Heart left ventricle (tissue), 16 donors: ENCODE measurements at places on chromosomes 5 and 9.
A peak's percentile ranks its signal among the peaks of the same experiment; 100 is the strongest.

DNA sequence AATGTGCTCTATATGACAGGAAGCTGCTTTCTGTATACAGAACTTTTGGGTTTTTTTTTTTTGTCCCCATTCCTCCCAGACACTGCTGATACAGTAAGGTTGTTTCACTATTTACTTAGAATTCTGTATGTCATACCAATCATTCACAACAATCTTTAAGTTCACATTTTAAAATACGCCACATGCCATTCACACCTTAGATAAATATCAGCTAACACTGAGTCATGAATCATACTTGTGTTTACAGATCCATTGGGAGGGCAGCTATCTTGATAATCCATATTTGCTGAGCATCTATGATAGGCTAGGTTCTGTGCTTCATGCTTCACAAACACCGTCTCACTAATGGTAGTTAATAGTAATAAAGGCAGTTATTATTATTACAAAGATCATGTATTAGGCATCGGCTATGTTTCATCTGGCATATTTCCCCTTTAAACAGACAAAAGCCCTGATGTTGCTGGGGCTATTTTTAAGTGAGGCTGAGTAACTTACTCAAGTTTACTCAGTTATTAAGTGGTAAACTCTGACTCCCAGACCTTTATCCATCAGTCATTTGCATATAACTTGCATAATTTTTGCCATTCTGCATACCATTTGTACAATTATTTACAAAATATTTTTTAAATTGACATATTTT, 152.2 kb upstream of the HMHB1 start:
- no peak overlapping the region for H3K4me3 ChIP-seq
- H3K4me1 ChIP-seq = no peaks in the 10 kb centered on the region
- H3K27ac ChIP-seq = no peak overlapping the region

GRCh38 chr5:124686239-124687004, 60.0 kb downstream of the ZNF608 start:
- H3K27ac ChIP-seq = no peak overlapping the region
- no peaks in the 10 kb centered on the region for H3K4me1 ChIP-seq
- no peaks in the 10 kb centered on the region for H3K27me3 ChIP-seq

- peak; percentile 66 for DNase-seq
- H3K4me3 ChIP-seq = no peak overlapping the region
- H3K36me3 ChIP-seq = no peaks in the 10 kb centered on the region
- H3K27ac ChIP-seq = no peak overlapping the region
- peaks cover 12% of the 10 kb centered on the region for H3K4me1 ChIP-seq
Observed at GRCh38 chr5:14108170-14108996, 34.8 kb upstream of the TRIO start.

DNA sequence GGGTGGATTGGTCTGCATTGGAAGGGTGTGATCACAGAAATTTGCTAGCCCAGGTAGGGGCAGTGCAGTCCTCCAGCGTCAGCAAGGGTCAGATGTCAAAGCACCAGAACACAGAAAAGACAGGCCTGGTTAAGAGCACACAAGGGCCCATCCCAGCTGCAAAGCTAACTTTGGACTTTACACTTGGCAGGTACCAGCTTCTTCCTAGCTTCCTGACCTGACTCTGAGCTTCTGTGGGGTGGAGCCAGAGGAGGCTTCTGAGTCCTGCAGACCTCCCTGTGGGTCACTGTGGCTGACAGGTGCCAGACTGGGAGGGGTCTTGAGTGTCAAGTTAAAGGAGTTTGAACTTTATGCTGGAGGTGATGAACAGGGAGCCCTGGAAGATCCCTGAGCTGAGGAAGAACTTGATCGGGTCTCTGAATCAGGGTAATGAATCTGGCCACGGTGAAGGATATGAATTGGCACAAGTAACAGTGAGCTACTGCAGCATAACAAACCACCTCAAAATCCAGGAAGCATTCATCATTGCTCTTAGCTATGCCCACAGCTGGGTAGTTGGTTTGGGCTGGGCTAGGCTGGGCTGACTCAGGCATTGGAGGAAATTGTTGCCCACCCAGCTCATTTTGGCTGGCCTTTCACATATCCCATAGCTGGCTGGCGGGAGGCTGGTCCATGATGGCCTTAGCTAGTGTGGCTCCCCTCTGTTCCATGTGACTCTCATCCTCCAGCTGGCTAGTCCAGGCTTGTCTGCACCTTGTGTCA, 63.4 kb downstream of the BARX1 start:
- H3K36me3 ChIP-seq = no peaks in the 10 kb centered on the region
- H3K27ac ChIP-seq = no peak overlapping the region
- H3K4me1 ChIP-seq = no peaks in the 10 kb centered on the region
- H3K27me3 ChIP-seq = no peaks in the 10 kb centered on the region
- DNase-seq = no peak

GRCh38 chr5:57332361-57332760, 150.2 kb downstream of the ACTBL2 start:
- DNase-seq = no peak
- no peak overlapping the region for H3K4me3 ChIP-seq
- peaks cover 8% of the 10 kb centered on the region for H3K4me1 ChIP-seq
- H3K36me3 ChIP-seq = no peaks in the 10 kb centered on the region

DNA sequence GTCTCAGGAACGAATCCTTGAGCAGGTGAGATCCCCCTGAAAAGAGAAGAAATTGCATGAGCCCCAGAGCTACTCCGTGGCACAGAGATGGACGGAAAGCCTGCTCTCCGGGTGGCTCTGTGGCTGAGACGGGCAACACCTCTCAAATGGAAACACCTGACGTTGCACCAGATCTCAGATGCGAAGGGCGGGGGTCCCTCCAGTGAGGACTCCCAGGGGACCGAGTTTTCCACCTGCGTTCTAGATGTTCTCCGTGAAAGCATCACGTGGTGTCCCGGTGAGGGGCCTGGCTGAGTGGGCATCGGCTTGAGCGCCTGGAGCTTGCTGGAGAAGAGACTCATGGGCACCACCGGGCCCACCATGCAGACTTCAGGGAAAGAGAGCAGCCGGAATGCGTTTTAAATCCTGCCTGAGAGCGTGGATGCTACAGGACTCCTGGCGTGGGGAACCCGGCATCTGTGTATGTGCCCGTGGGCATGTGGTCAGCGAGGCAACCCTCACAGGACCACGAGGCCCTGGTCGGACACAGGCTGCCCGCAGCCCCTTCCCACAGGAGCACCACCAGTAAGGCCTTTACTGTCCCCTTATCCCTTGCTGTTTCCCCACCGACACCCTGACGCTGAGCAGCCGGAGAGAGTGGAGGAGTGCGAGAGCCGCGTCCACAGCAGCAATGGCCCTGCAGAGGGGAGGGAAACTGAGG, 378.4 kb upstream of the IRX4 start:
- H3K4me1 ChIP-seq = no peaks in the 10 kb centered on the region
- H3K4me3 ChIP-seq = no peak overlapping the region
- no peak overlapping the region for H3K27ac ChIP-seq

DNA sequence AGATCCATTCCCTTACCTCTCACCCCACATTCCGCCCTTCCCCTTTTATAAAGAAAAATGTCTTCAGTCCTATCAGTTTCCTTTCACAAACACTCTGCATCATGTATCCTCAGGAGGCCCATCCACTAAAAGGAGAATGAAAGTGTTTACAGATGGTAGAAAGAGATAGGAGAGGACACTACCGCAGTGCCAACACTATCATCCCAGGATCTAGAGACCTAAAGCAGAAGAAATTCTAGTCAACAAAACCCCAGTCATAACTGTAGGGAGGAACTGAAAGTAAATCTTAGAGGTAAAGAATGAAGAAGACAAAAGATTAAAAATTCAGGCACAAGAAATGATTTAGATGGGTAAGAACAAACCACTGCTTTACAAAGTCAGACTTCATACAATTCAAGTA, 114.1 kb downstream of the MLLT3 start:
- H3K27ac ChIP-seq = no peak overlapping the region
- H3K36me3 ChIP-seq = no peaks in the 10 kb centered on the region
- no peak for DNase-seq
- H3K27me3 ChIP-seq = no peaks in the 10 kb centered on the region

DNA sequence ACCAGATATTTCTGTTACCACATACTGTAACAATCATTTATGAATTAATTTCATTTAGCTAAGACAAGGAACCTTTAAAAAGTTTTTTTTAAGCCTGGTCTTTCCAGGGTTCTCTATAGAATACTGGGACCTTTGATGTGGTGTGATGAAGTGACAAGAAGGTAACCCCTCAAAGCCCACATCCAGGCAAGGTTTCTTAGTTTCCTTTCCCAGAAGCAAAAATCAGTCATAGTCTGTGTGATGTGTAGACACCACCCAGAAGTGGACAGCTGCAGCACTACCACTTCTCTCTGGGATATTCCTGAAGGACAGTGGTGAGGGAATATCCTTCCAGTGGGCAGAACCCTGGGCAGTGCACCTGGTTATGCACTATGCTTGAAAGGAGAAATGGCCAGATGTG, 115.6 kb downstream of the TTC39B start:
- no peak overlapping the region for H3K27ac ChIP-seq
- no peaks in the 10 kb centered on the region for H3K4me1 ChIP-seq
- DNase-seq = no peak
- H3K27me3 ChIP-seq = no peaks in the 10 kb centered on the region
- H3K4me3 ChIP-seq = no peak overlapping the region

- H3K4me1 ChIP-seq = no peaks in the 10 kb centered on the region
- no peaks in the 10 kb centered on the region for H3K36me3 ChIP-seq
- no peak for DNase-seq
- no peak overlapping the region for H3K27ac ChIP-seq
Observed at GRCh38 chr5:147390654-147391225, 119.1 kb downstream of the DPYSL3 start.

- no peak overlapping the region for H3K4me3 ChIP-seq
- H3K27ac ChIP-seq = no peak overlapping the region
- H3K36me3 ChIP-seq = no peaks in the 10 kb centered on the region
- no peaks in the 10 kb centered on the region for H3K4me1 ChIP-seq
- H3K27me3 ChIP-seq = no peaks in the 10 kb centered on the region
Observed at GRCh38 chr5:16000056-16000455, 179.5 kb downstream of the MARCHF11 start.

DNA sequence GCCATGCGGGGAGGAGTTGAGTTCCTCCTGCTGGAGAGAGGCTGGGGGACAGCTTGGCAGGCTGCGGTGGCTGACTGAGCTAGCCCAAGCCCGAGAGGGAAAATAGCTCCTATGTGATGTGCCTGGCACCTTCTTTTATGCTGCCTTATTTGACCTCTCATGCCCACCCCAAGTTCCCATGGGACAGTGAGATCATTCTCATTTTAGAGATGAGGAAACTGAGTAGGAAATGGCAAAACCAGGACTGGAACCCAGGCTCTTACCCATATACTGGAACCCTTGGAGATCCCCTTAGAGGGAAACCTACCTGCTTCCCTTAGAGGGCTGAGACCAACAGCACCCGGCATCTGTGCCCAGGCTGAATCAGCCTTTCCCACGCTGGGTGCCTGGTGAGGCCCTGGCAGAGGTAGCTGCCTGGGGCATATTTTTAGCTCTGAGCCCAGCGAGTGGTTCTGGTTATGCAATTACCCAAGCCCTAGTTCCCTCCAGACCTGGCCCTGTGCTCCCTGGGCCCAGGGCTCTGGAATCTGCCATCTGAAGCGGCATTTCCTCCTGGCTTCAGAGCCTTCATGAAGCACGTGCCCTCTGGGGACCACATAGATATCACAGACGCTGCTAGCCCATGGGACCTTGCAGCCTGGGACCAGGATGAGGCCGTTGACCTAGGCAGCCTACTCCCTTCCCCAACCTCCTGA, 23.6 kb downstream of the COL27A1 start:
- H3K4me3 ChIP-seq = no peak overlapping the region
- peak; percentile 82 for DNase-seq
- H3K36me3 ChIP-seq = no peaks in the 10 kb centered on the region
- peaks cover 59% of the 10 kb centered on the region for H3K4me1 ChIP-seq
- peak overlapping the region; percentile 84 for H3K27ac ChIP-seq
- no peaks in the 10 kb centered on the region for H3K27me3 ChIP-seq

DNA sequence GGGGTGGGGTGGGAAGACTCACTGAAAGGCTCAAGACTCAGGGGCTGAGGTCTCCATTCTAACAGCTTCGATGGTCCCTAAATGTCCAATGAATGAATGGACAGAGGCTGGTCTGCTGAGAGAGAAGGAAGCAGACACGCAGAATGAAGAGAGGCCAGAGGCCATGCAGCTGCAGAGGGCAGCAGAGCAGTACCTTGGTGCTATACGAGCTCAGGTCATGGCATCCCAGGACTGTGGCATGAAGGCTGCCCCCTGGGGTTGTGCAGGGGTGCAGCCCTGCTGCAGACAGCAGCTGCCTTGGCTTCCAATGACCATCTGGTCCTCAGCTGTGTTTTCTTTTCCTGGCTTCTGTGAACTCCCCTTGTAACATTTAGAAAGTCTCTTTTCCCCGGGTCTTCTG, 15.2 kb upstream of the CORO2A start:
- H3K4me1 ChIP-seq = peaks cover 4% of the 10 kb centered on the region
- no peak for DNase-seq
- no peak overlapping the region for H3K27ac ChIP-seq
- no peaks in the 10 kb centered on the region for H3K27me3 ChIP-seq
- no peaks in the 10 kb centered on the region for H3K36me3 ChIP-seq
- no peak overlapping the region for H3K4me3 ChIP-seq

DNA sequence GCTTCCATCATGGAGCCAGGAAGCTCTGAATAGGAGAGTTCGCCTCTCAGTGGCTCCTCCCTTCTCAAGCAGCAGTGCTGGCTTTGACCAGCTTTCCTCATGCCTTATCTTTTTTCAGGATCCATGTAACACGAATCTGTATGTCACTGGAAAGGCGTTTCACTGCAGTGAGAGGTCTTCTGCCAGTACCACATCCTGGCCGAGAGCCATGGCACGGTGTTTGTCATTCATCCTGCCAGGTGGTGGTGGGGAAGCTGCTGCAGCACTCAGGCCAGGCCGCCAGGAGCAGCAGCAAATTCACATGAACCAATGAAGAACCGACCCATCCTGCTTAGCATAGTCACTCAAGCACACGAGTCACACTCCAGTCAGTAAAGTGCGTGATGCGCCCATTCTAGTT, 179.0 kb downstream of the FANCC start:
- DNase-seq = no peak
- no peak overlapping the region for H3K27ac ChIP-seq
- H3K4me1 ChIP-seq = no peaks in the 10 kb centered on the region

GRCh38 chr5:56656846-56657726, 158.3 kb upstream of the MAP3K1 start:
- no peak overlapping the region for H3K27ac ChIP-seq
- H3K4me1 ChIP-seq = peaks cover 7% of the 10 kb centered on the region
- no peak for DNase-seq

GRCh38 chr9:10003047-10003446, 609.8 kb downstream of the PTPRD start:
- no peaks in the 10 kb centered on the region for H3K4me1 ChIP-seq
- H3K36me3 ChIP-seq = no peaks in the 10 kb centered on the region
- no peak overlapping the region for H3K27ac ChIP-seq
- H3K4me3 ChIP-seq = no peak overlapping the region
- DNase-seq = no peak

DNA sequence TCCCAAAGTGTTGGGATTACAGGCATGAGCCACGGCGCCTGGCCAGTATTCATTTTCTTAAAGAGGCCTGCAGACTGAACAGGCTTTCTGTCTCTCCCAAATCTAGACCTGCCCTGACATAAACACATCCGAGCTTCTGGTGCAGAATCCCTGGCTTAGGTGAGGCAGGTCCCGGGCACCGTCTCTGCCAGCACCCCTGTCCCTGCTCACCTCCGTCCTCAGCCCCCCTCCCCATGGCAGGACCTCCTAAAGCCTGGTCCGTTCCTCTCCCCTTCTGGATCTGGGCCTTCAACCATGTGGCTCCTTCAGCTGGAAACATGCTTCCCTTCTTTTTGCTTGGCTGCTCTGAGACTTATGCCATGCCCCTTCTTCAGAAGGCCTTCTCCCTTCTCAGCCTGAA, 22.7 kb upstream of the RXRA start:
- no peak for DNase-seq
- H3K36me3 ChIP-seq = no peaks in the 10 kb centered on the region
- no peaks in the 10 kb centered on the region for H3K27me3 ChIP-seq
- no peaks in the 10 kb centered on the region for H3K4me1 ChIP-seq
- H3K4me3 ChIP-seq = no peak overlapping the region
